GM23338 (cell line): ENCODE measurements at places on chromosomes 1 and 21.

- peak; percentile 11 for DNase-seq
These were observed 18.0 kb downstream of the LSS start for GRCh38 chr21:46210378-46211136.

DNA sequence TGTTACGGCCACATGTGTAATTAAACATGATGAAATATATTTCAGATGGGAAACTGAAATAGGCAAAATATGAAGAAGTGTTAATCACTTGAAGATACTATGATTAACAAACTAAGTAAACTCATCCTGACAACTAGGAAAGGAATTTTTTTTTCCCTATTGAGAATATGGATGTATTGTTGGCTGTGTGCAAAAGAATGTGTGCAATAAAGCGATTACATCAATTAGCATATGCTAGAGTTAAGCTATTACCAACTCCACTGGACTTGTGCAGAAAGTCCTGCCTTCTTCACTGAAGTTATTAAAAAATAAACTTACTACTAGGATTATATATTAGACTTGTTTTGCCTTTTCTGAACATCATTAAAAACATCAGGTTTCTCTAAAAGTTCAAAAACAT, 143.2 kb upstream of the DMRTA2 start:
- DNase-seq, result no peak

DNA sequence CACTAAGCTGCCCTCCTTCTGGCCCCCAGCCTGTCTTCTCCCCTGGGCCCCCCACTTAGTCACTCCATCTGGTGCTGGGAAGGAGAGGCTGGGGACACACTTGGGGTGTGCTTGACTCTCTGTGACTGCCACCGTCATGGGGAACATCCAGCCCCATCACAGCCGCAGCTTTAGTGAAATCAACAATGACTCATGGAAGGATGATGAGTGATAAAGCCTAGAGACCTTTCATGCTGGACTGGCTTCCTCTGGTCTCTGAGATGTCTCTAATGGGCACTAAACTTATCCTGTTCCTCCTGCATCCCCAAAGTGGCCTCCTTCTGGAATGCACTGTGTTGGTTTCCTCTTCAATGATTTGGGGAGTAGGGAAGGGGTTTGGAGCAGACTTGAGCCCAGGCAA, 172.9 kb downstream of the GRIK3 start:
- DNase-seq, result no peak

- DNase-seq, result no peak
These were observed 39.8 kb downstream of the TGFBR3 start for GRCh38 chr1:91846007-91846638.
